ENCODE measurements at places on chromosomes 7 and 10.

- no peak for DNase-seq
Observed at GRCh38 chr10:33734393-33735155, 400.1 kb upstream of the NRP1 start.

- DNase-seq: no peak
Observed at GRCh38 chr10:86263907-86264306, 102.7 kb downstream of the GRID1 start.

DNA sequence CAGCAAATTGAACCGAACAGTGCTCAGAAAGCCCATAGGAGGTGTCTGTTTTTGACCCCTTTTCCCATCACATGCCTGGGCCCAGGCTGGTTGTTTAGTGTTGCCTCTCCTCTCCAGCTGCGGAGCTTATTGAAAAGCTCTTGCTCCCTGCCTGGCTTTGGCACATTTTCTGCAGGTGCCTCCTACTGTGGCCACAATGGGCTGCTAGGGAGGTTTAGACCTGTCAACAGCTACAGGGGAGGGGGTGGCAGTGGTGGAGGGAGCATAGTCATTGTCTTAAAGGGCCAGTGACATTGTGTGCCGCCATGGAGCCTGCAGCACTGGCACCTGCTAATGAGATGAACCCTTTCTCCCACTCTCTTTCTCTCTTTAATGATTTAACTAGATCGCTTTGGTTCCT lies 13.2 kb upstream of the ENO4 start:
- no peak for DNase-seq

DNA sequence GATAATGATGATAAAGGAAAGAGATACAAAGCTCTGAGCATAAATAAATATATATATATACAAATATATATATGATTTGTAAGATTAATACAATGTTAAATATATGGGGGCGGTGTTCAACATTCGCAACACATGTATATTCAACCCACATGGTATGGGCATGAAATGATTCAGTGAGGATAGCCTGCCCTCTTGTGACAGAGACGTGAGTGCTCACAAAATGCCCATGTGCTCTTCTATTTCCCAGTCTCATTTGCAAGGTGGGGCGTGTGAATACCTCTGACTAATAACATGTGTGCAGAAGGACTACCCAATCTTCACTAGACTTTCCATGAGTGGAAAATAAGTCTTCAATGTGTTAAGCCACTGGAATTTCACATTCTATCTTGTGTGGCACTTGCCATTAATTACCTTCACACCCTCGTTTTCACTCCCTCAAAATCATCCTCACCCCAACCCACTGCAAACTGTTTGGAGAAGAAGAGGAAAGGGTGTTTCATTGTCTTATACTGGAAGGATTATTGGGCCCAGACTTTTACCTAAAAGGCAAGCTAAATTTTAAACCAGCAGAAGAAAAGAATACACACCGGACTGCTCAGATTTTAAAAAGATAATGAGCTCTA lies 26.9 kb downstream of the ASAH2 start:
- DNase-seq: no peak

- no peak for DNase-seq
Observed at GRCh38 chr7:105198223-105198622, 184.2 kb downstream of the KMT2E start.

GRCh38 chr10:44924261-44925040 lies 13.3 kb downstream of the TMEM72 start:
- no peak for DNase-seq

DNA sequence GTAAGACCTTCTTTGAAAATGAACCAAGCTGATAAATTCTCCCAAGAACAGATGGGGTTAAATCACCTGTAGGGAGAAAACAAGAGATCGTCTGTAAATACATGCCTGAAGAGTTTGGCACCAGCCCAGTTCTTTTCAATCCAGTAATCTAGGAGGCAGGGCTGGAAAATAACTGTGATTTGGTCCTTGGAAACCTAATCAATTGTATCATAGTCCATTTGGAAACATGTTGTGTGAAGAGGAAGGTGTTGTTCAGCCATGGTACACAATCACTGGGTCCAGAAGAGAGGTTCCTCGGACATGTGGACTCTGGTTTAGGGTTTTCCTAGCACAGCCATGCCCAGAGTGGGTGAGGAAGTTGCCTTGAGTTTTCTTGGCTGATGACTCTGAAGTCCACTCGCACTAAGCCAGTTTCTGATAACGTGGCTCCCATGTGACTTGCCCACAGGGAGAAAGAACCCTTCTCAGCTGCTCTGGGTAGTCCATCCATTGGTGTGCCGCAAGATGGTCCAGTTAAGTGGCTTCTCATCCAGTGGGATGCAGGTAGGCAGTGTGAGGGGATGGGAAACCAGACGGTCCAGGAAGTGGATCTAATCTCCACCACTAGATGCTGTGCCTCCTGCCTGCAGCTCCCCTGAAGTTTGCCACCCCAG lies 5.1 kb downstream of the BLNK start:
- no peak for DNase-seq

Measured in activated effector memory CD4-positive, alpha-beta T cell treated with Interleukin-2 at 50 U/mL for 16 hours (primary cell).